ENCODE measurements at places on chromosomes 7 and 10.

GRCh38 chr7:85596827-85597226 is 410.0 kb upstream of the SEMA3D start:
- no peaks in the 10 kb centered on the region for H3K36me3 ChIP-seq
- no peak overlapping the region for H3K4me3 ChIP-seq
- no peaks in the 10 kb centered on the region for H3K4me1 ChIP-seq
- no peak for DNase-seq

DNA sequence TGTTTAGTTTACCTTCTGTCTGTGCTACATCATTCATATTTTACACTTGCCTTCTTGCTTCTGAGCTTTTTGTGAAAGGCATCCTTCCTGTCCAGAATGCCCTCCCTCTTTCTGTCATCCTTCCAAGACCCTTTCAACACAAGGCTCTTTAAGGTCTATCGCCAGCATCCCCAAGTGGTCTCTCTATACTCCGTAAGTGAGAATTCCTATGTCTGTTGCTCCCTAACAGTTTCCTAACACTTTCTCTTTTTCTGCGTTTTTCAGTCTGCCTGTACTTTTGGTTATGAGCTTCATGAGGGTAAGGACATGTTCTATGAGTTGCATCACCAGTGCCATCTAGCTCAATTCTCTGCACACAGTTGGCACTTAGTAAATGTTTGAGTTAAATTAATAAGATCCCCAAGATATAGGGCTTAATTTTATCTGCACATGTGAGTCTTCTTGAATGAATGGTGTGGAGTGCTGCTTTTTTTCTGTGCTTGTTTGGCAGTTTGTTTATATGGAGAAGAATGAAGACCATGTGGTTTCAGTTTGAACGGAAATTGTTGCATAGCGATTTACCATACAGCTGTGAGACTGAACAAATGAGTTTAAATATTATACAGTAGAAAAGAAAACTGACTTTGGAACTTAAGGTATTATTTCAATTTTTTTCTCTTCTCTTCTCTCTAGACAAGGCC is 29.4 kb downstream of the RABGEF1 start:
- H3K4me3 ChIP-seq = no peak overlapping the region
- DNase-seq = no peak
- H3K36me3 ChIP-seq = peaks cover 12% of the 10 kb centered on the region
- H3K4me1 ChIP-seq = peaks cover 7% of the 10 kb centered on the region
- H3K27me3 ChIP-seq = no peaks in the 10 kb centered on the region

- H3K4me1 ChIP-seq = no peaks in the 10 kb centered on the region
- no peak for DNase-seq
- no peaks in the 10 kb centered on the region for H3K36me3 ChIP-seq
- no peaks in the 10 kb centered on the region for H3K27me3 ChIP-seq
- no peak overlapping the region for H3K27ac ChIP-seq
- H3K4me3 ChIP-seq = no peak overlapping the region
Observed at GRCh38 chr10:62718585-62718984, 85.9 kb upstream of the ADO start.

- H3K4me3 ChIP-seq = no peak overlapping the region
- H3K27ac ChIP-seq = no peak overlapping the region
- no peaks in the 10 kb centered on the region for H3K27me3 ChIP-seq
- H3K36me3 ChIP-seq = no peaks in the 10 kb centered on the region
- DNase-seq = no peak
Observed at GRCh38 chr10:5314840-5315239, 49.9 kb upstream of the UCN3 start.

- no peak overlapping the region for H3K27ac ChIP-seq
- H3K27me3 ChIP-seq = no peaks in the 10 kb centered on the region
- H3K4me1 ChIP-seq = no peaks in the 10 kb centered on the region
Observed at GRCh38 chr7:43878867-43879266, 9.6 kb upstream of the MRPS24 start.

GRCh38 chr7:112188257-112188656 is 17.9 kb downstream of the DOCK4 start:
- H3K36me3 ChIP-seq = no peaks in the 10 kb centered on the region
- DNase-seq = no peak
- no peak overlapping the region for H3K4me3 ChIP-seq
- H3K27ac ChIP-seq = no peak overlapping the region
- H3K4me1 ChIP-seq = no peaks in the 10 kb centered on the region
- no peaks in the 10 kb centered on the region for H3K27me3 ChIP-seq

DNA sequence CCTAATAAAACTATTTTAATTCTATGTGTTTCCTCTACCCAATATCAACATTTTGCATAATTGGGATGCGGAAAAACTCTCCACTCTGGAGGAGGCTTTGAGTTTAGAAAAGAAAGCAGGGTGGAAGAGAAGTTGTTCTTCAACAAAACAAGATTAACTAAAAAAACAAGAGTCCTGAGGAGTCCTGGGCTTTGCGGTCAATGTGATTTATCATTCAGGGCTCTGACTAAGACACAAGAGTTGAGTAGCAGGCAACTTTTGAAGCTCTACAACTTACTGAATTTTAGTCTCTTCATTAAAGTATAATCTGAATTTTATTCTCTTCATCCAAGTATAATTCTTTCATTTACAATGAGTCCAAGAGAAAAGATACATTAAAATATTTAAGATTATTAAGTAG is 18.3 kb upstream of the TMEM26 start:
- H3K4me3 ChIP-seq = no peak overlapping the region
- H3K36me3 ChIP-seq = no peaks in the 10 kb centered on the region
- H3K27ac ChIP-seq = no peak overlapping the region
- no peaks in the 10 kb centered on the region for H3K4me1 ChIP-seq
- DNase-seq = no peak
- no peaks in the 10 kb centered on the region for H3K27me3 ChIP-seq

DNA sequence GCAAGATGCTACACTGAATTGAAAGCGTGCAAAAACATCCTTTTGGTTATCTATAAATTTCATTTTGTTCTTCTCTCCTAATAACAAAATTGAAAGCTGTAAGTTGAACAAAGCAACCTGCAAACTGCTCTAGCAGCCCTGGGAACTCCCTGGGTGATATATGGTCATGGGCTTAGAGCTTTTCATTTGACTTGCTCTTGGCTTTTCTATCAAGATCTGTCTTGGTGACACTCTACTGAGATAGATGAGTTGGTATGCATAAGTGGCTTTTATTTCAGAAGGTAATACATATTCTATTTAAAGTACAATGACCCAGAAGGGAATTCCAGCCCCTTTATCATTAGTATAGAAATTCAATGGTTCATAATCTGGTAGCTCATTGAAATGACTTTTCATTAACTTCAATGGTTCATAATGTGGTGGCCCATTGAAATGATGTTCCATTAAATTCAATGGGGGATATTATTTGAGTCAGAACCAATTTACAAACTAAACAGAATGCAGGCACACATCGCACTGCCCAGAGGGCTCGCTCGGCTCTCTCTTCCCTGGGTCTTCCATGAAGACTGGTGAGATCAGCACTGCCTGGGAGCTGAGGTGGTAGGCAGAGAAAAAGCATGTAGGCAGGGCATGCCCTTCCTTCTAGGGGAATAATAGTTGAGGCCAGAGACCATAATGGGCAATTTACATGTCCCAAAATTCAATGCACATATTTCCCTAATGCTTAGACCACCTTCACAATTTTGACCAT is 10.1 kb upstream of the KCNMA1 start:
- no peak for DNase-seq
- no peaks in the 10 kb centered on the region for H3K36me3 ChIP-seq
- no peaks in the 10 kb centered on the region for H3K4me1 ChIP-seq
- H3K27me3 ChIP-seq = peaks cover 15% of the 10 kb centered on the region
